ENCODE measurements at places on chromosomes 16 and 17. TPM values are rescaled to one million over a fixed set of nuclear protein-coding genes. Genes with fewer than 3 reads are reported as not detected.

TP53TG3B gene
- not detected for total RNA-seq

GCGR gene
- total RNA-seq, result not detected

OTOP3 gene
- not detected for total RNA-seq

SDR42E1 gene
- under 0.01 TPM for total RNA-seq

All from smooth muscle cell of the pulmonary artery (primary cell).